Diencephalon (tissue), 1 donor: ENCODE measurements at places on chromosomes 1 and 21. TPM values are rescaled to one million over a fixed set of nuclear protein-coding genes. Genes with fewer than 3 reads are reported as not detected.

Gene PLA2G4A
- 2.5 TPM for total RNA-seq

Gene CRYBG2
- total RNA-seq = 1.4 TPM

Gene AQP10
- not detected for total RNA-seq

Gene CR1L
- not detected for total RNA-seq

Gene PRAMEF18
- total RNA-seq = not detected

Gene GPBP1L1
- total RNA-seq = 67.1 TPM

Gene FMO3
- 1.2 TPM for total RNA-seq

Gene PHC2
- 38.5 TPM for total RNA-seq

Gene KIF2C
- total RNA-seq = 6.5 TPM
